ENCODE measurements at places on chromosomes 7 and 10.

- no peak for DNase-seq
These were observed 109.7 kb downstream of the RAMP3 start for GRCh38 chr7:45267262-45267661.

- no peak for DNase-seq
These were observed 65.3 kb downstream of the WDFY4 start for GRCh38 chr10:48750019-48750418.

DNA sequence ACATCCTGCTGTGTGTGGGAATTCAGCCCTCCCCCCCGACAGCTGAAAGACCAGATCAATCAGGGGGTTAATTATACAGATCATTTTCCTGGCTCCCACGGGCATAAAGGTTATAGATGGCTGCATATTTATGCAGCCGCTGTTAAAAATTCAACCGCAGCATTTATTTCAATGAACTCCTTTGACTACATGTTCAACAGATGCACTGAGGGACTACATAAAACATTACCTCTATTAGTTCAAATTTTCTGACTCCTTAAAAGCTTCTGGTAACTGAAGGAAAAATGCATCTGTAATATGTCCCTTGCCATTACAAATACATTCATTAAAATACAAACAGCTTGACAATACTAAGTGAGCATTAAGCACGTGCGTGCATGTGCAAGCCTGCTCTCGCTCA lies 49.7 kb upstream of the YAE1 start:
- DNase-seq = no peak

DNA sequence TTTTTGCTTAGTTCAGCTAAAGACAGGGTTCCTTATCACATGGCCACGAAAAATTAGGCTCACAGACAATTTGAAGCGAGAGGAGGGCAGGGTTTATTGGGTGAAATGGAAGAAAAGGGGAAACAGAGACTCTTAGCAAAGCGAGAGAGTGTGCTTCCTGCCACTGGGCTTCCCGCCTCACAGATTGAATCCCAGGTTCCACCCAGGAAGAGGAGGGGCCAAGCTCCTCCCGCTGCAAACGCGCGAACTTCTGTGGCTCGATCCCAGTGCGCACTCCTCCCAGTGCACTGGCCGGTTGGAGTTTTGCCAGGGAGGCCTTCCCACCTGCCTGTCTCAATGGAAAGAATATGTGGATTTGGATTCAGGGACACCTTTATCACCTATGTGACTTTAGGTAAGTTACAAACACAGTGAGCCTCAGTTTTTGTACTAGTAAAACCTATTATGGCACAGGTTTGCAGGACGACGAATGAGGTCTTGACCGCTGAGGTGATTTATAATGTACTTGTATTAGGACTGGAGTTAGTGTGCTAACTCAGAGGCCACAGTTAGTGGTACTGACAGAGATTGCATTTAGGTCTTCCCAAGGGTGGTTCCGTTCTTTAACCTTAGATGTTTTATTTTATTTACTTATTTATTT lies 48.5 kb upstream of the SP8 start:
- DNase-seq = no peak
